Substantia nigra (tissue), 51 donors: ENCODE measurements at places on chromosomes 2 and 18.

DNA sequence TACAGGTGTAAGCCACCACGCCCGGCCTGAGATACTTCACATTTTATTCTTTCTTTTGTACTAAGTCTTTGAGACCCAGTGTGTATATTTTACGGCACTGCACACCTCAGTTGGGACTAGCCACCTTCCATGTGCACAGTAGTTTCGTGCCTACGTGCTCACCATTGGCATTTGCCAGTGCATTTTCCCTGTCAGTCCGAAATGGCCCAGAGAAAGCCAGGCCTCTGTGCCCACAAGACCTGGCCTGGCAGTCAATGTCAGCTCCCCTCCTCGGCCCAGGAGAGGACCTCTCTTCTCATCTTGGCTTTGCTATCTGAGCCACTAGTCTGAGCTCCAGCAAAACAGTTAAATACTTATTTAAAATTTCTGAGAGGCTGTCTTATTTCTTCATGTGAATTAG lies 147.8 kb upstream of the KLHL29 start:
- no peak for DNase-seq

DNA sequence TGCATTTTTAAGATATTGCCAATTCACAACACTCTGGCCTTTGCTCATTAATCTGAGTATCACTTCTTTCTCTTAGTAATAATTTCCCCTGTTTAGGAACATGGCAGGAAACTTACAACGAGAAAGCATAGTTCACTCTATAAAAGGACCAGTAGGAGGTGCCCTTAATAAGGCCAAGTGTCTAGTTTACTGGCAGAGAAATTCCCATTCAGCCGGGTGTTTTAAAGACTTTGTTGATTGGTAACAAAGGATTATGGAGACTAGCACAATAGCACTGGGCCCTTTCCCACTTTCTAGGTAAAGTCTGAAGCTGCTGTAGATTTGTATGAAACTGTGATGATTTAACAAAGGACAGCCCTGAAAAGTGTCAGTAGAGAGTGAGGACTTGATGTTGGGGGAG lies 3.1 kb downstream of the DCC start:
- no peak for DNase-seq

DNA sequence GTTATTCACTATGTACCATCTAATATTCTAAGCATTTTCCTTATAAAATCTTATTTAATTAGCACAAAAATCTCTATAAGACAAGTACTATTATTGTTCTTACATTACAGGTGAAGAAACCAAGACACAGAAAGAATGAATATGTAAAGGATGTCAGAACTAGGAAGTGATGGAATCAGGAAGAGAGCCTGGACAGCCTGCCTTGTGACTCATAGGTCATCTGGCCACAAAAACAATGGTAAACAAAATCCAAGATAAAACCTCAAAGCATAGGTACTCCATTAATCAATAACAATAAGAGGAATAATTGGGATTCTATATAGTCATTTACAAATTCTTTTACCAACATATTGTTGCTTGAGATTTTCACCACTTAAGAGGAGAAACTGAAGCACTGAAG lies 505.4 kb upstream of the PIK3C3 start:
- DNase-seq, result no peak

DNA sequence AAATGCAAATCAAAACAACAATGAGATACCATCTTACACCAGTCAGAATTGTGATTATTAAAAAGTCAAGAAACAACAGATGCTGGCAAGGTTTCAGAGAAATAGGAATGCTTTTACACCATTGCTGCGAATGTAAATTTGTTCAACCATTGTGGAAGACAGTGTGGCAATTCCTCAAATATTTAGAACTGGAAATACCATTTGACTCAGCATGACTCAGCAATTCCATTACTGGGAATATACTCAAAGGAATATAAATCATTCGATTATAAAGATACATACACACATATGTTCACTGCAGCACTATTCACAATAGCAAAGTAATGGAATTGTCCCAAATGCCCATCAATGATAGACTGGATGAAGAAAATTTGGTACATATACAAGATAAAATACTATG lies 516.7 kb downstream of the ERBB4 start:
- DNase-seq, result no peak
